ENCODE measurements at places on chromosomes 3 and 15.

DNA sequence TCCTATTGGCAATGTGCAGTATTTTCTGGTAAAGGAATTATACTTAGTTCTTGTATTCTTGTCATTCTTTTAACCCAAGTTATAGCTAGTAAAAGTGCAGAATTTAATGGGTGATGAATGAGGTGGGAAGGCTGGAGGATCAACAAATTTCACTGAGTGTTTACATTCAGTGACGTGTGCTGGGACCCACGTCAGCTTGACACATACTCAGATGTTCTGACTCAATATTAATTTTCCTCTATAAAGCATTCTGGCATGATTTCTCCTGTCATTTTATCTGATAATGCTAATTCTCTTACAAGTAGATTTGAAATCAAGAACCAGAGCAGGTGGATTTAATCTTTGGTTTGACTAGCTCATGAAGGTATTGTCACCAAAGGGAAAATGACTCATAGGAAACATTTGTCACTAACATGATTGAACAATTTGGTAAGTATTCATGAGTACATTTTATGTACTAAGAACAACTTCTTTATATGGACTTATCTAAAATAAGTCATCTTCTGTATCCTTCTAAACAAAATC, 71.0 kb upstream of the SYNPR start:
- no peak for DNase-seq

DNA sequence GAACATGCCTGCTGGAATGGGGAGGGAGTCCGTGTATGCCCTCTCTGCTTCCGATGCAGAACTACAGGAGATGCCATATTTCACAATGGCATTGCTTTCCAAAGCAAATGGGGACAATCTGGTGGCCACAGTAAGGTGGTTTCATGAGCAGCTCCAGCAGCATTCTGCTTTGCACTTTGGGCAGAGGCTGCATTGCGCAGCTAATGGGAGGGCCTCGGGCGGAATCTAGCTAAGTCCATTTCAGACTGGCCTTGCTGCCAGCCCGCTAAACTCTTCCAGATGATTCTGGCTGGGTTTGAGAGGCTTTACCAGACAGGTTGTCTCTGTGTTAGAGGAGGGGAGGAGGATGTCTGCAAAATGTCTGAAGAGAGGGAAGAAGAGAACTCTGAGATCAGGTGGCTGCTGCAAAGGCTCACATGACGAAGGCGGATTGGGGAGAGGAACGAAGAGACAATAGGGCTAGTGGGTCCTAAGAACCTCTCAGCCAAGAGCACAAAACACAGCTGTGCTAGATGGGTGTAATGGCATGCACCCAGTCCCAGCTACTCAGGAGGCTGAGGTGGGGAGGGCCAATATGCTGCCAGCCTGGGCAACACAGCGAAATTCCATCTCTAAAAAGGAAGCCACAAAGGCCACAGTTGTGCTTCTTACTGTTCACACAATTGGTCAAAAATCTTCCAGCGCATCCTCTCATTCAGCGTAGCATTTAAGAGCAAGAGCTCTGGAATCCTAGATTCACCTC, 63.7 kb downstream of the BDH1 start:
- no peak for DNase-seq

DNA sequence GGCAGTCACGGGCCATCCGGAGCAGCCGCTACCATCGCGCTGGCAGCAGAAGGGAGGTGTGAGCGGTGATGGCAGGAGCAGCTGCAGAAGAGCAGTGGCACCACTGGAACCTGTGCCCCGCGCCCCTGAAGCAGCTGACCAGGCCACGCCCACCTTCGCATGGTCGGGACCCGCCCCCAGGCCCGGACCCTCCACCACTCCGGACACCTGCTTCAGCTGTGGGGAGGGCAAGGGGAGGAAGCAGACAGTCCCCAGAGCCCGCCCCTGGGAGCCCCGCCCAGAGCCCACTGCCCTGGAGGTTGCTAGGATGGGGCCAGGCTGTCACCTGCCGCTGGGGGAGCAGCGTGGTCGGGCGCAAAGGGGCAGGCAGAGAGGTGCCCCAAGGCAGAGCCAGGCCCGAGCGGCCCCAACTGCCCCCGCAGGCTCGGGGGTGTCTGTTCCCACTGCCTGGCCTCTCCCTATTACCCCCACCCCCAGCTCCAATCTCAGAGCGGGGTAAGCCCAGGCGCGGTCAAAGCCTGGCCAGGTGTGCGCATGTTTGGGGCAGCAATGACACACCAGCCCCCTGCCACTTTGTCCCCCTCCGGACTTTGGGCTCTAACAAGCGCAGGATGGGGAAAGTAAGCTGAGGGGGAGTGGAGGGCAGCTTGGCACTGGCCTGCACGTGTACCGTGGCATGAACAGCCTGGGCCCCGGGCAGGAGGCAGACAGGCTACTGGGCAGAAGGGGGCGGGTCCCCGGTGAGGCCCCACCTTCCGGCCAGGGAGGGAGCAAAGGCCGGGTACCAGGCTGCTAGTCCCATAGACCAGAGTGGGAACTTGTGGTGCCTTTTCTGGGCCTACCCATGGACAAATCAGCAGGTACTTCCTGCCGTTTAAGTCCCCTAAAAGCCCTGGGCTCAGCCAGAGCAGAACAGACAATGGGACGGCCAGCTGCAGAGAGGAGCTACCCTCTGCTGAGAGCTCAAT, 8.7 kb downstream of the SPCS1 start:
- DNase-seq = no peak

- DNase-seq = no peak
These were observed 33.4 kb downstream of the LDHAL6B start for GRCh38 chr15:59240036-59240435.

GRCh38 chr15:69222002-69222474, 61.6 kb downstream of the GLCE start:
- DNase-seq = no peak

- DNase-seq = no peak
These were observed 79.7 kb upstream of the ZNF280D start for GRCh38 chr15:56812961-56813360.

DNA sequence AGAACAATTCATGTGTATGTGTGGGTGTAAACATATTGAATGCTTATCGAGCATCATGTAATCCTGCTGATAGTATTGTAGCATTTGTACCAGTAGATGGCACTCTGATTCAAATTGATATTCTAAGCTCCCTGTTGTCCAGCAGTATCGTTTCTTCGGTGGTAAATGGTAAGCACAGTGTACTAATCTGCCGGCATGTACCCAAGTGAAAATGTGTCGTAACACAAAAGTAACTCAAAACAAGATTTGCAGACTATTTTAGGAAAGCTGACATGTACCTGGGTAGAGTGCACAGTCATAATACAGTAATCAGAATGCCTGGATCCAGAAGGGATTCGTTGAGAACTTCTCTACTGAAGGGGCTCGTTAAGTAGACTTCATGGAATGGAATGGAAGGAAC, 31.7 kb upstream of the MNS1 start:
- DNase-seq = peak; percentile 78

GRCh38 chr15:78006567-78007205, 70.8 kb downstream of the TBC1D2B start:
- no peak for DNase-seq

- DNase-seq = no peak
These were observed 54.4 kb downstream of the ANXA2 start for GRCh38 chr15:60343221-60343970.

DNA sequence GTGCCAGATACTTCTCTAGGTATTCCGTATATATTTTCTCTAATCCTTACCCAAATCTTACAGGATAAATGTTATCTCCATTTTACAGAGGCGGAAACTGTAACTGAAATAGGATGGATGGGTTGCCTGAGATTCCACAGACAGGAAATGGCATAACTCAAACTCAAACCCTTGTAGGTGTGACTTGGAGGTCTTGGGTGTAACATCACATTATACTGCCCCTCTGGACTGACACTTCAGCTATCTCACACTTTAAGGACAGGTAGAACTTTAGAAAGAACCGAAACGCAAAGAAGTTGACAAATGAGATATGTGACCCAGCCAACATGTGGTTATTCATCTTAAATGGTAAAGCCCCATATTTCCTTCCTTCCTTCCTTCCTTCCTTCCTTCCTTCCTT, 122.1 kb downstream of the PDCD6IP start:
- peak; percentile 79 for DNase-seq

GRCh38 chr3:12476238-12476897, 7.9 kb upstream of the TSEN2 start:
- DNase-seq = no peak

GRCh38 chr3:101065962-101066361, 72.7 kb upstream of the ABI3BP start:
- DNase-seq = no peak
